ENCODE measurements at places on chromosomes 13 and 19. TPM values are rescaled to one million over a fixed set of nuclear protein-coding genes. Genes with fewer than 3 reads are reported as not detected.

Gene RXFP2
- total RNA-seq, result not detected

Gene DENND1C
- not detected for total RNA-seq

Gene ZNF221
- 0.76 TPM for total RNA-seq

Gene QPCTL
- 1.1 TPM for total RNA-seq

Gene DPF1
- total RNA-seq, result not detected

DNA sequence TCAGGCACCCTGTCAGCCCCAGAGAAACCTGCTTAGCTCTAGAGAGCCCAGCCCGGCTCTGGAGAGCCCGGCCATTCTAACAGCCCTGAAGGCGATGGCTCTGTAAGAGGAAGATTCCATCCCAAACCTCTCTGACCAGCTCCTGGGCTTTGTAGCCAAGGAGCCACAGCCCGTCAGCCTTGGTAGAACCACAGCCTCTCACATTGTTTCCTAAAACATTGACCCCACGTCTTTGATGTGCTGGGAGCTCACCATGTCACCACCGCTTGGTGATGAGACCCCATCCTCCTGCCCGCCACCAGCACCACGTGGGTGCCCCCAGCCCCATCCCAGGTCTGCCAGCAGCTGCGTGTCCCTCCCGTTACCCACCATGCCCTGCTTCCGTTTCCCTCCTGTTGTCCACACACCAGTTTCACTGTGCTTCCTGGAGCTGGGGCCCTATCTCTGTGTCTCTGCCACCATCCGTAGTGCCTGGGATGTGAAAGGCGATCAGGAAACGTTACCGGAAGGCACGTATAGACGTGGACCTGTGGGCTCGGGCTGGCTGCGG lies 94.2 kb upstream of the MCF2L start:
- peaks cover 35% of the 10 kb centered on the region for H3K36me3 ChIP-seq
- no peak overlapping the region for H3K4me3 ChIP-seq
- no peak for DNase-seq
- no peaks in the 10 kb centered on the region for H3K4me1 ChIP-seq

- peaks cover 45% of the 10 kb centered on the region for H3K4me1 ChIP-seq
- H3K4me3 ChIP-seq, result peak overlapping the region; percentile 54
- no peak overlapping the region for H3K27ac ChIP-seq
- no peak for DNase-seq
- peaks cover 18% of the 10 kb centered on the region for H3K27me3 ChIP-seq
- no peaks in the 10 kb centered on the region for H3K36me3 ChIP-seq
Observed at GRCh38 chr19:50328224-50328872, 829 bp downstream of the KCNC3 start.

GRCh38 chr19:17996826-17997316 lies 11.1 kb upstream of the ARRDC2 start:
- DNase-seq, result peak; percentile 78
- no peaks in the 10 kb centered on the region for H3K36me3 ChIP-seq
- H3K27me3 ChIP-seq, result peaks cover 6% of the 10 kb centered on the region
- H3K27ac ChIP-seq, result no peak overlapping the region
- H3K4me3 ChIP-seq, result no peak overlapping the region
- peaks cover 5% of the 10 kb centered on the region for H3K4me1 ChIP-seq

DNA sequence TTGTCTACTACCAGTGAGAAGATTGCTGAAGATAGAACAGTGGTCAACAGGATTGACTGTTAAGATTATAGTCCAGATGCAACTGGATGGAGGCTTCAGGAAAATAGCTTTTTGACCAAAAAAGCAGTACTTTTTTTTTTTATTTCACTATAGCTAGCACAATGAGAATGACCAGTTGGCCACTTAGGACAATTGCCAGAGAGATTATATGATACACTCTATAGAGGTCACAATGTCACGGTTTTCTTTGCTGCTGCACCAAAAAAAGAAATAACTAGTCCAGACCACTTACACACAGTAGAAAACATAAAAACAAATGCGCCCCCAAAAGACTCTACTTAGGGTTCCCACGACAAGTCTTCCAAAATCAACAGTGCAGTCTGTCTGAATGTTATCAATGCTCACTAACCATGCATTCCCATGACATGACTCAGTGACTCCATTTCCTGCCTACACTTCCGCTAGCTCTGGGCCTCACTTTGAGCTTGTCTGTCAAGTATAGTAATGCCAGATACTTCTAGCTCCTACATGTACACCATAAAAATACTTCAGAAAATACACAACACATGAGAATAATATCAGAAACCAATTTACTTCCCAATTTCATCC lies 209.1 kb upstream of the STARD13 start:
- H3K27ac ChIP-seq, result peak overlapping the region; percentile 35
- H3K4me1 ChIP-seq, result peaks cover 7% of the 10 kb centered on the region
- no peaks in the 10 kb centered on the region for H3K36me3 ChIP-seq
- DNase-seq, result no peak
- no peak overlapping the region for H3K4me3 ChIP-seq
- no peaks in the 10 kb centered on the region for H3K27me3 ChIP-seq

- no peak overlapping the region for H3K4me3 ChIP-seq
- H3K36me3 ChIP-seq, result peaks cover under 1% of the 10 kb centered on the region
- peaks cover 37% of the 10 kb centered on the region for H3K4me1 ChIP-seq
- H3K27me3 ChIP-seq, result no peaks in the 10 kb centered on the region
- H3K27ac ChIP-seq, result peak overlapping the region; percentile 100
Observed at GRCh38 chr13:113399755-113400149, 35.8 kb upstream of the GRTP1 start.

DNA sequence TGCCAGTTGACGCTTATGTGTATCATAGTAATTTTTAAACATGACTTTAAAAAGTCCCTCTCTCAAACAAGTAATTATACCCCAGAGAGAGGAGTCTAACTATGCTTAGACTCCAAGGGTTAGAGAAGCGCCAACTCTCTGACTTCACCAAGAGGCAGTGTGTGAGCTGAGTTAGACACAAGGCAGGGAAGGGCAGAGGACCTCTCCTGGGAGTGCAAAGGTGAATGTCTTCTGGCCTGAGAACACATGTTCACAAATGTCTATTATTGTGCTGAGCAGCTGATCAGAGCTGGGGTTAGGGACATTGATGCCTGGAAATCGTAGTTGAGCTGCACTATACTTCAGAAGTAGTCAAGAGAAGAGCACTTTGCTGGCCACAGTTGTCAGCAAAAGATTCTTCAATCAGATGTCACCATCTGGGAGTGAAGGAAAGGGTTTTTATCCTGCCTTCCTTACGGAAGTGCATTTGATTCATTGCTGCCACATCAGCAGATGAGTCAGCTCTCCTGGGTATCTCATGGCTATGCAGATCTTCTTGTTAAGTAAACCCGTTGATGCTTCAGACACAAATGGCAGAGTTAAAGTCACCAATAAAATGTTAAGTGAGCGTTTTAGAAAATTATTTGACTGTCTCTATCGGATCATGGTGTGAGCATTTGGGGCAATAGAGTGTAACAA lies 283.2 kb upstream of the ARGLU1 start:
- H3K27me3 ChIP-seq, result no peaks in the 10 kb centered on the region
- no peaks in the 10 kb centered on the region for H3K4me1 ChIP-seq
- H3K4me3 ChIP-seq, result no peak overlapping the region
- DNase-seq, result no peak
- no peak overlapping the region for H3K27ac ChIP-seq

DNA sequence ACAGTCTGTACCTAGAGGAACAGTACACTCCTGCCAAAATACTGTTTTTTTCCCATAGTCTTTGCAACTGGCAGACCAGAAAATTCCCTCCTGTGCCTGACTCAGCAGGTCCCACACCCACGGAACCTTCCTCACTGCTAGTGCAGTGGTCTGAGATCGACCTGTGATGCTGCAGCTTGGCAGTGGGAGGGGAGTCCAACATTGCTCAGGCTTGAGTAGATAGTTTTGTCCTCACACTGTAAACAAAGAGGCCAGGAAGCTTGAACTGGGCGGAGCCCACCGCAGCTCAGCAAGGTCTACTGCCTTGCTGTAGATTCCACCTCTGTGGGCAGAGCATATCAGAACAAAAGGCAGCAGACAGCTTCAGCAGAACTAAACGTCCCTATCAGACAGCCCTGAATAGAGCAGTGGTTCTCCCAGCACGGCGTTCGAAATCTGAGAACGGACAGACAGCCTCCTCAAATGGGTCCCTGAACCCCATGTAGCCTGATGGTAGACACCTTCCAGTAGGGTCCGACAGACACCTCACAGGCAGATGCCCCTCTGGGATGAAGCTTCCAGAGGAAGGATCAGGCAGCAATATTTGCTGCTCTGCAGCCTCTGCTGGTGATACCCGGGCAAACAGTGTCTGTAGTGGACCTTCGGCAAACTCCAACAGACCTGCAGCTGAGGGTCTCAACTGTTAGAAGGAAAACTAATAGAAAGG lies 92.7 kb downstream of the SUCLA2 start:
- DNase-seq, result no peak
- H3K36me3 ChIP-seq, result no peaks in the 10 kb centered on the region

DNA sequence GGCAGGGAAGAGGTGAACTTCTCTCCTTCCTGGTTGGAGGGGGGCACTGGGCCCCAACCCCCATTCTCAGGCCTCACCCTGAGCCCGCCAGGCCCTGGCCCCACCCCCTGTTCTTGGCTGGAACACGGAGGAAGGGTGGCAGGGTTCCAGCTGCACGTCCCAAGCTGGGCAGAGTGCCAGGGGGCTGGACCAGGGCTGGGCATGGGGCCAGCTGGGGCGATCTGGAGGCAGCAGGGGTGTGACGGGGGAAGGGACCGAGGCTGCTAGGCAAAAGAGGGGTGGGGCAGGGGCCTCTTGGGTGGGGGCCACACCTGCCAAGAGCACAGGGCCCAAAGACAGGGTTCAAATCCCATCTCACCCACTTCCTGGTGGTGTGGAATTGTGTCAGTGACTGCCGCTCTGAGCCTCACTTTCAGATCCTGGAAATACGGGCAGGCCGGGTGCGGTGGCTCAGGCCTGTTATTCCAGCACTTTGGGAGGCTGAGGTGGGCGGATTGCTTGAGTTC lies 2.2 kb downstream of the HIF3A start:
- peaks cover 14% of the 10 kb centered on the region for H3K4me1 ChIP-seq
- peak; percentile 77 for DNase-seq
- peak overlapping the region; percentile 61 for H3K4me3 ChIP-seq
- H3K27me3 ChIP-seq, result peaks cover 21% of the 10 kb centered on the region

Data from gastrocnemius medialis (tissue), 4 donors.